ENCODE measurements at places on chromosomes 2 and 18.

DNA sequence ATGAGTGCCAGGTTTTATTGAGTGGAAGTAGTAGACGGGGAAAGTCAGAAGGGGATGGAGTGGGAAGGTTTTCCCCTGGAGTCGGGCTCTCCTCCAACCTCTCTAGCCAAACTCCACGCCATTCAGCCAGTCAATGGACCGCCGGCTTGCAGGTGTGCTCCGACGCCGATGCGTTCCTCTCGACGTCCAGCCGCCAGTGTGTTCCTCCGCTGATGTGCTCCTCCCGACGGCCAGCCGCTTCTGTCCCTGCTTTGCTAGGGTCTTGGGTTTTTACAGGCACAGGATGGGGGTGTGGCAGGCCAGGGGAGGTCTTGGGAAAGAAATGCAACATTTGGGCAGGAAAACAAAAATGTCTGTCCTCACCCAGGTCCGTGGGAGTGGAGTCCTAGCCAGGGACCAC, 94.3 kb upstream of the TEX51 start:
- H3K4me3 ChIP-seq: no peak overlapping the region
- H3K4me1 ChIP-seq: 0 out of 2 replicates have a peak, but pooled peaks cover 5% of the 10 kb centered on the region
- H3K27ac ChIP-seq: no peak overlapping the region
- DNase-seq: no peak
- no peaks in the 10 kb centered on the region for H3K27me3 ChIP-seq

DNA sequence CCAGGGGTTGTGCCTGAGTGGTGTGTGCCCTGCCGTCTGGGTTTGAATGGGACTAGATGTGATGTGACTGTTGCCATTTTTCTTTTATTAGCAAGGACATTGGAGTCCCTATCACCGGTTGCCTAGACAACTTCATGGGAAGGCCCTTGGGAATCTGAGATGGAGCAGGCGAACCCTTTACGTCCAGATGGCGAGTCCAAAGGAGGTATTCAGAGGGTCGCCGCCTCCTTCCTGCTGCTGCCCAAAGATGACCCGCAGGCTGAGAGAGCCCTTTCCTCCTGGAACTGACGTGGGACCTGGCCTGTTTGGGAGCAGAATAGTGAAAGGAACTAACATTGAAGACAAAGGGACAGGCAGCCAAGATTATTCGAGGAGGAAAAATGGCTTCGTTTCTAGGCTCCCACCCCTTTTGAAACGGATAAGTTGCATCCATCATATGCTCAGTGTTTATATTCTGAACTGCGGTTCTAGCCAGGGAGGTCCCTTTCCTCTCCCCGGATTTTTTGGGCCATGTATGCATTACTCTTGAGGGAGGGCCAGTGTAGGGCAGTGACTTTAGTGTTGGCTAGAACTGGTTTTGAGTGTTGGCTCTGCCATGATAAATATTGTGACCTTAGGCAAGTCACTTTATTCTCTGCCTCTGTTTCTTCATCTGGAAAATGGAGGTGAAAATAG, 673 bp downstream of the CENPO start:
- no peaks in the 10 kb centered on the region for H3K4me1 ChIP-seq
- H3K27ac ChIP-seq: peak overlapping the region; percentile 100
- no peaks in the 10 kb centered on the region for H3K27me3 ChIP-seq

DNA sequence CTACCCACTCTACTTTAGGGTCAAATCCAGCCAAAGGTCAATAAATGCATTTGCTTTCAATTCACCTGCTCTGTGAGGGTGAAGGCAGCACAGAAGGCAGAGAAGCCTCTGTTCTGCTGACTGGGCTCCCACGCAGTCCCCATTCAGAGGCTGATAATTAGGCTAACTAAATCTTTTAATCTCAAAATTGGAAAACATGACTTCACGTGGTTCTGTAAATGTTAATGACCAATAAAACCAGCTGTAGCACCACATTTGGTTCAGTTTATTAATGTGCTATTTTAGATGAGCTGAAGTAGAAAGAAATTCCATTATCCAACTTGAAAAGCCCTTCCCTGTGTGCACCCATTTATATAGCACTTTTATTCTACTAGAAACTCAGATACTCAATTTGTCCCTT, 310.6 kb downstream of the C1D start:
- no peak overlapping the region for H3K27ac ChIP-seq
- no peak for DNase-seq
- H3K36me3 ChIP-seq: no peaks in the 10 kb centered on the region
- no peaks in the 10 kb centered on the region for H3K27me3 ChIP-seq
- no peaks in the 10 kb centered on the region for H3K4me1 ChIP-seq

GRCh38 chr2:48347712-48348111, 182.2 kb upstream of the STON1 start:
- no peak overlapping the region for H3K27ac ChIP-seq
- no peaks in the 10 kb centered on the region for H3K4me1 ChIP-seq
- H3K36me3 ChIP-seq: peaks cover 3% of the 10 kb centered on the region

GRCh38 chr18:7637269-7637668, 70.2 kb downstream of the PTPRM start:
- no peaks in the 10 kb centered on the region for H3K27me3 ChIP-seq
- H3K4me3 ChIP-seq: no peak overlapping the region
- no peak overlapping the region for H3K27ac ChIP-seq
- H3K36me3 ChIP-seq: no peaks in the 10 kb centered on the region
- no peaks in the 10 kb centered on the region for H3K4me1 ChIP-seq

DNA sequence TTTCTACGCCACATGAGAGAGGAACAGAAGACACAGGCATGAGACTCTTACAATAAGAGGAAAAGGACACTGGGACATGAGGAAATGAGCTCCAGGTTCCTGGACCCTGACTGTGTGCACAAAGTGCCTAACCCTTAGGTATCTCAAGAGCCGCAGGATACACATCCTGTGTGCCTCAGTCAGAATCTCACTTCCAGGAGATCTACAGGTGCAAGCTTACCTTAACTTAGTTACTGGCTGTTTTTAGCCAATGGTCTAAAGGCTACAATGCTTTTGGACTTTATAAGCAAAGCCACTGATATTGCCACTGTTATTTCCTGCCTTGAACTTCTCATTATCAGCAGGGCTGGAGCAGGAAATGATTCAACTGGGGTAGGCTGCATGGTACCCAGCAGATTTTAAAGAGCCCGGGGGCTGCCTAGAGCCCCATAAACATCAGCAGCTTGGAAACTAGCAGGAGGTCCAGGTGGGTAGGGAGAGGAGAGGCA, 254.4 kb downstream of the ZNF521 start:
- no peaks in the 10 kb centered on the region for H3K36me3 ChIP-seq
- H3K4me1 ChIP-seq: no peaks in the 10 kb centered on the region
- no peaks in the 10 kb centered on the region for H3K27me3 ChIP-seq

DNA sequence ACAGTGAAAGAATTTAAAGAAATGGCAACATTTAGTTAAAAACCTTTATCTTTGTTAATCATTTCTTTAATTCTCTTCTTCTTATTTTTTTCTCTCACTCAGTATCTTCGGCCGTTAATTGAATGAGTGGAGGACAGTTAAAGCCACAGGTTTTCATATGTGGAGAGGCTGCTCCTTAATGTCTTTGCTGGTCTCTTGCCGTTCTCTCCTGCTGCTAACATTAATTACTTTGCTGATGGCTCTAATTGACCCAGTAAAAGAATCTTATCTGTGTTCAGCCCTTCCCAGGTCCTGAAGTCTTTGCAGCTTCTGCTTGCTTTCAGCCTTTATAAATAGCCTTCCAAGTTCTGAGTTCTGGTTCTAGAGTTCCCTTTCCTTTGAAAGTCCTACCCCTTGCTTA, 77.1 kb downstream of the ADAM23 start:
- H3K36me3 ChIP-seq: no peaks in the 10 kb centered on the region
- no peak for DNase-seq
- no peaks in the 10 kb centered on the region for H3K27me3 ChIP-seq
- H3K4me3 ChIP-seq: no peak overlapping the region
- H3K27ac ChIP-seq: no peak overlapping the region

DNA sequence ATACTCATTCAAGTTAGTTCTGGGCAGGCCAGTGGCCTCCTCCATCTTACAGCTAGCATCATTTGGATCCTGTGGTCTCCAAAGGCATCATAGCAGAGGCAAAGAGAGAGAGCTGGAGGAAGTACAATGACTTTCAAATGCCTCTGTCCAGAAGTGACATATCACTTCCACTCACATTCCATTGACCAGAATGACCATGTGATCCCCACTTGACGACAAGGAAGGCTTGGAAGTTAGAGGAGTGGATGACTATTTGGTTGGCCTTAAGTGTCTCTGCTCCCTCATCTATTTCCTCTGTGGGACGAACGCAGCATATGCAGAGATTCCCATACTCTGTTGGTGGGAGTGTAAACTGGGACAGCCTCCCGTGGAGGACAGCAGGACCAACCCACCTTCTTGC, 27.8 kb upstream of the MLPH start:
- no peak overlapping the region for H3K4me3 ChIP-seq
- H3K4me1 ChIP-seq: no peaks in the 10 kb centered on the region
- H3K27me3 ChIP-seq: no peaks in the 10 kb centered on the region
- H3K27ac ChIP-seq: no peak overlapping the region
- DNase-seq: no peak

- H3K27me3 ChIP-seq: no peaks in the 10 kb centered on the region
- H3K36me3 ChIP-seq: peaks cover 3% of the 10 kb centered on the region
These were observed 902 bp downstream of the MCFD2 start for GRCh38 chr2:46914578-46915230.

DNA sequence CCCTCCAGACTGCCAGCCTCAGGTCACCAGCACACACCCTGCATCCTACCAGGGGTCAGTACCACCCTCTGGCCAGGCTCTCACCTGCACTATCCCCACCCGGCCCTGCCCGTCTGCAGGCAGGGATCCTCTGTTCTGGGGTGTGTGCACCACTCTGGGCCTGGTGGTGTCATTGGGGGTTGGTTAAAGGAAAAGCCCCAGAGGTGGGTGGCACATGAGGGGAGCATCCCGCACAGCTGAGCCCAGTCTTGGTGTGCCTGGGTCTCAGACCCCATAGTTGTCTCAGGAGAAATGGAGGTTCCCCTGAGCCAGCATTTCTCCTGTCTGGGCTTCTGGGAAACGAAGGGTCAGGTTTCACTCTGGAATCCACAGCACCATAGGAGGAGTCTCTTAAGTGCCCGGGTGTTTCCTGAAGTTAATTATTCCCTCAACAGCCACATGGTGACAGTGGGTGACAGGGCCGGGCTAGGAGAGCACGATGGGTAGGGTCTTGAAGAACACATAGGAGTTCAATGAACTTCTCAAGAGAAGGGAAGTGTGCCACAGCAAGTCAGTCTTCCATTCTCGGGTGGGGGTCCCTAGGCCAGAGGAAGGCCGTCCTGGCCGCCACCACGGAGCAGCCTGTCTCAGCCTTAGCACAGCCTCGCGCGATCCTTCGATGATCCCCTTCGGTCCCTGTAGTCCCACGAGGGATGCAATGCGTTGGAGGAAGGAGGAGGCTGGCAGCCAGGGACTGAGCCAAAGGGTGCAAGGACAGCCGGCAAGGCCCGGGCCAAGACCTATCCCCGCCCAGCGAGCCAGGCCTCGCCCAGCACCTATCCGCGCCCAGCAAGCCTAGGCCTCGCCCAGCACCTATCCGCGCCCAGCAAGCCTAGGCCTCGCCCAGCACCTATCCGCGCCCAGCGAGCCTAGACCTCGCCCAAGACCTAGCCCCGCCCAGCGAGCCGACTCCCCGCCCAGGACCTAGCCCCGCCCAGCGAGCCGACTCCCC, 1.1 kb upstream of the FARP2 start:
- peaks cover 8% of the 10 kb centered on the region for H3K4me1 ChIP-seq
- no peaks in the 10 kb centered on the region for H3K27me3 ChIP-seq
- peaks cover 34% of the 10 kb centered on the region for H3K36me3 ChIP-seq
- peak; percentile 91 for DNase-seq
- peak overlapping the region; percentile 61 for H3K4me3 ChIP-seq

- no peak overlapping the region for H3K4me3 ChIP-seq
- no peak for DNase-seq
- H3K4me1 ChIP-seq: peaks cover 10% of the 10 kb centered on the region
- H3K36me3 ChIP-seq: no peaks in the 10 kb centered on the region
- H3K27ac ChIP-seq: no peak overlapping the region
These were observed 89.1 kb downstream of the ZEB2 start for GRCh38 chr2:144430722-144431391.

DNA sequence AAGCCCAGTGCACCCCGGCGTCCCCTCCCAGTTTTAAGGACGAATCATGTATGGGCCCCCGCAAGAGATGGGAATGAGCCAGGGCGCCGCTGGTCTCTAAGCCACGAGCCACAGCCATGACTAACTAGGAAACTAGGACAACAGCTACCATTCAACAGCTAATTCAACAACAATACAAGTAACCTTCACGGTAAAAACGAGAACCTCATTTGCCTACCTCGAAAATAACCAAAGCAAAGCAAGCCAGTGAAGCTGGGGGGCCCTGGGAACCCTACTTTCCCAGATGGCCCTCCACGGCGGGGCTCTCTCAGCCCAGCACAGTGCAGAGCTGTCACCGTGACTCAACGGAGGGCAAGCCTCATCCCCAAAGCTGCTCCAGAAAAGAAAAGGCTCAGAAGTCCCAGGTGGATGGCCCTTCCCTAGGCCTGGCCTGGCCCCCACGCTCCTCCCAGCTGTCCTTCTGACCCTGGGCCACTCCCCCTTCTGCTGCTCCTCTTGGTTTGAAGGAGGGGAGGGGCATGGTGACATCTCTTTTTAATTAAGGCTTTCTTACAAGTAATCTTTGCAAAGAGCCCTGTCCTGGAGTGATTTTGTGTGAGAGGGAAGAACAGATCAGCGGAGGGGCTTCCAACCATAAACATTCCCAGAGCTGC, 126.3 kb downstream of the HDAC4 start:
- 0 out of 2 replicates have a peak, but pooled peaks cover 3% of the 10 kb centered on the region for H3K4me1 ChIP-seq
- DNase-seq: no peak
- no peaks in the 10 kb centered on the region for H3K27me3 ChIP-seq
- H3K4me3 ChIP-seq: no peak overlapping the region

DNA sequence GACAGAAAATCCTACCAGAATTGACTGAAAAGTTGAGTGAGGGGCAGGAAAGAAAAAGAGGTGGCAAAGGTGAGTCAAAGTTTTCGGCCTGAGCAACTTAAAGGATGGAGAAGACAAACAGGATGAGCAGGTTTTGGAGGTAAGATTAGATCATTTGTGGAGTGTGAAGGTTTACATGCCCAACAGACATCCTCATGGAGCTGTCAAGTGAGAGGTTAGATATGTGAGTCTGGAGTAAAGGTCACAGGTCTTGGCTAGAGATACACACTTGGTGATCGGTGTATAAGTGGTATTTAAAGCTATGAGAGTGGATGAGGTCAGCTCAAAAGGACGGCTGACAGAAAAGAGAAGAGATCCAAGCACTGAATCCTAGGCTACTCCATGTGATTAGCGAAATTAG, 11.1 kb upstream of the MYL12A start:
- H3K4me3 ChIP-seq: no peak overlapping the region
- no peaks in the 10 kb centered on the region for H3K4me1 ChIP-seq
- no peak for DNase-seq

DNA sequence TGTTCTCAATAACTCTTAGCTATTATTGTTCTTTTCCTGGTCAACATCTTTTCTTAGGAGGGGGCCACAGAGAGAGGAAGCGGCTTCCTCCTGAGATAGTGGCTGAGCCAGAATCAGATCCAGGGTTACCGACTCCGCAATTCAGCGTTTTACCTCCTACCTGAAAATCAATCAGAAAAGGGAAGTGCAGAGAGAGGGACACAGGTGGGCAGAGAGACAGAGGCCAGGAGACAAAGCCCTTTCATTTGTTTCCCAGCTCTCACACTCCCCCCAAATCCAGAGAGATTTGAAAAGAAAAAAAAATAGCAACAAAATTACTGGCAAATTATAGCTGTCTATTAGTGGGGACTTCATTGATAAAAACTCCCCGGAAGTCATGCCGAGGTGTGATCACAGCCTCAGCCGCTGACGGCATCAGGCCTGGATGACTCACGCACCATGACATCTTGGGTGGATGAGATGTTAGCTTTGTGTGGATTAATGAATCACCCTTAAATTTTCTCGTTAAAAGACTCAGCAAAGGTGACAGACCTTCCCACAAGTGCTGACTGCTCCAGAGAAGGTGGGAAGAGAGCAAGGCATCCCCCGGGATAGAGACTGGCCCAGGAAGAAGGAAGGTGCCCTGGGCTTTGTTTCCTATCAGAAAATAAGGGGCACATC, 120.7 kb downstream of the LOXHD1 start:
- no peak overlapping the region for H3K4me3 ChIP-seq
- no peak for DNase-seq
- no peaks in the 10 kb centered on the region for H3K36me3 ChIP-seq
- no peaks in the 10 kb centered on the region for H3K4me1 ChIP-seq
- no peaks in the 10 kb centered on the region for H3K27me3 ChIP-seq
- no peak overlapping the region for H3K27ac ChIP-seq

Data from H1 (cell line).